ENCODE measurements at places on chromosomes 2 and 18. TPM values are rescaled to one million over a fixed set of nuclear protein-coding genes. Genes with fewer than 3 reads are reported as not detected.
A peak's percentile ranks its signal among the peaks of the same experiment; 100 is the strongest.

VWC2L gene
- not detected for total RNA-seq

CCBE1 gene
- total RNA-seq = not detected

PDCL3 gene
- 41.9 TPM for total RNA-seq

GRCh38 chr2:86062043-86062442 lies 43.6 kb downstream of the POLR1A start:
- no peak overlapping the region for H3K4me3 ChIP-seq
- no peak overlapping the region for H3K27ac ChIP-seq
- H3K27me3 ChIP-seq = no peaks in the 10 kb centered on the region
- H3K4me1 ChIP-seq = peaks cover 3% of the 10 kb centered on the region
- no peak for DNase-seq
- H3K36me3 ChIP-seq = peaks cover 65% of the 10 kb centered on the region

DNA sequence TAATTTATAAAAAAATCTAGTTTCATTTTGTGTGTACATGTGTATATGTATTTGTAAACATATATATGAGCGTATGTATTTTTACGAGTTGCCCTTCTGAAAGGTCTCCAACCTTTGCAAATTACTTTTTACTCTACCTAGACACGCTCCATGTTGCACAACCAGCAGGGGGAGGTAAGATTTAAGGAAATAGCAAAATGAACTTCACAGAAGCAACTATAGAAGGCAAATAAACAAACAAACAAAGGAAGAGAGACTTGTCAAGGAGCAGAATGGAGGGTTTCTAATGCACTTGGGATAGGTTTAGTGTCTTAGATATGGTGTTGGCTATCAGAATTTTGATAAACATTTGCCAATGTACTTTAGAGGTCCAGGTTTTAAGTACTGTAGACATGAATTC lies 820.5 kb upstream of the POU3F3 start:
- no peak overlapping the region for H3K27ac ChIP-seq
- H3K4me3 ChIP-seq = no peak overlapping the region
- no peaks in the 10 kb centered on the region for H3K36me3 ChIP-seq
- H3K4me1 ChIP-seq = no peaks in the 10 kb centered on the region

CENPA gene
- 38.0 TPM for total RNA-seq

GRCh38 chr2:38658613-38659012 lies 7.3 kb upstream of the GALM start:
- H3K27me3 ChIP-seq = no peaks in the 10 kb centered on the region
- H3K4me3 ChIP-seq = no peak overlapping the region
- no peak overlapping the region for H3K27ac ChIP-seq

DNA sequence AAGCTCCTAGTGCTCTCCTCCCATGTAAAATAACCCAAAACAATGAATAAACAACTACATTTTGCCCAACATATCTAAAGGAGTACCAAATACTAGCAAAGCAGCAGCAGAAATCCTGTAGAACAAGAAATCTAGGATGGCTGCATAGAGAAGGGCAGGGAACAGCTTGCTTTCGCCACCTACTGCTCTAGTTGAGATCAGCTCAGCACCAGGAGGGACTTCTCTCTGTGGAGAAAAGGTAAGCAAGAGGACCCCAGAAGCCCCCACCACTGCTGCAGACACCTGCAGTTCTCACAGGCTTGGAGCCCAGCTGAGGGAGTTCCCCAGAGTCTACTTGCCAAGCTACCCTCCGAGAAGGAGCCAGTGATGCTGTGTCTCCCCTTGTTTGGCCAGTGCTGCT lies 243.0 kb upstream of the CHST9 start:
- H3K27me3 ChIP-seq = no peaks in the 10 kb centered on the region
- no peaks in the 10 kb centered on the region for H3K36me3 ChIP-seq
- no peak overlapping the region for H3K27ac ChIP-seq
- H3K4me3 ChIP-seq = no peak overlapping the region
- H3K4me1 ChIP-seq = no peaks in the 10 kb centered on the region

WNT10A gene
- 5.4 TPM for total RNA-seq

GRCh38 chr2:52474091-52474490 lies 1293.5 kb upstream of the CHAC2 start:
- H3K4me1 ChIP-seq = no peaks in the 10 kb centered on the region
- H3K4me3 ChIP-seq = no peak overlapping the region
- DNase-seq = no peak
- H3K27ac ChIP-seq = no peak overlapping the region

- no peak overlapping the region for H3K4me3 ChIP-seq
- H3K4me1 ChIP-seq = no peaks in the 10 kb centered on the region
- no peak for DNase-seq
- no peak overlapping the region for H3K27ac ChIP-seq
- H3K27me3 ChIP-seq = peaks cover 18% of the 10 kb centered on the region
Observed at GRCh38 chr18:77811503-77811902, 561.9 kb downstream of the GALR1 start.

GRCh38 chr2:173989160-173989883 lies 24.1 kb upstream of the SP3 start:
- H3K36me3 ChIP-seq = no peaks in the 10 kb centered on the region
- H3K27me3 ChIP-seq = no peaks in the 10 kb centered on the region
- no peak for DNase-seq
- no peak overlapping the region for H3K27ac ChIP-seq

- DNase-seq = no peak
- no peak overlapping the region for H3K4me3 ChIP-seq
- H3K36me3 ChIP-seq = no peaks in the 10 kb centered on the region
- no peak overlapping the region for H3K27ac ChIP-seq
Observed at GRCh38 chr2:167492486-167492885, 604.2 kb downstream of the XIRP2 start.

- no peaks in the 10 kb centered on the region for H3K27me3 ChIP-seq
- H3K27ac ChIP-seq = no peak overlapping the region
- no peaks in the 10 kb centered on the region for H3K36me3 ChIP-seq
- DNase-seq = peak; percentile 34
- peaks cover 19% of the 10 kb centered on the region for H3K4me1 ChIP-seq
Observed at GRCh38 chr2:29056452-29056851, 17.9 kb downstream of the PCARE start.

DNA sequence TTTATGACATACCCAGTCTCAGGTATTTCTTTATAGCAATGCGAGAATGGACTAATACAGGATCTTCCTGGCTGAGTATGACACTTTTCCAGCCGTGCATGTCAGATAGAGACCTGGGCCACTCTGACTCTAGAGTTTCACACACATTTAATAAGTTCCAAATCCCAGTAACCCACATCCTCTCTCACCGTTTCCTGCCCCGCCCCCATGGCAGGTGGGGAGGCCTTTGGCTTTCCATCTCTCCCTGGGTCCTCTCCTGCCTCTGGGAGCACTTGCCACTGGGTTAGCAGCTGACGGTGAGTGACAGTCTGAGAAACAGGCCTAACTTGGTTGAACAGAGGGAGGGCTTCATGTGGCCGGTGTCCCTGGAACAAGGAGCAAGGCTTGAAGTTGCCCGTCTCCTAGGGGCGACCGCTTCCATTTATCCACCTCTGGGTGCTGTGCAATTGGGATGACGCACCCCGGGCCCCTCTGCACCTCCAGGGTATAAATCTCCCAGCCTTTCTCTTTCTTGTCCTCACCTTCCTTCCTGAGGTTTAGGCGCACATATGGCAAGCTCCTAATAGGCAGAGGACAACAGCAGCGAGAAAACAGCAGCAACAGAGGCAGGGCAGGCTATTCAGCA lies 152.7 kb upstream of the HDAC4 start:
- H3K4me3 ChIP-seq = no peak overlapping the region
- no peak overlapping the region for H3K27ac ChIP-seq
- peak; percentile 26 for DNase-seq
- no peaks in the 10 kb centered on the region for H3K36me3 ChIP-seq
- peaks cover 8% of the 10 kb centered on the region for H3K27me3 ChIP-seq
- H3K4me1 ChIP-seq = peaks cover 24% of the 10 kb centered on the region

GRCh38 chr2:240353944-240354343 lies 81.5 kb upstream of the GPC1 start:
- H3K36me3 ChIP-seq = no peaks in the 10 kb centered on the region
- no peaks in the 10 kb centered on the region for H3K4me1 ChIP-seq
- no peak for DNase-seq

SERPINB13 gene
- total RNA-seq = not detected

NR4A2 gene
- total RNA-seq = 19.1 TPM

- DNase-seq = no peak
- no peaks in the 10 kb centered on the region for H3K27me3 ChIP-seq
- H3K27ac ChIP-seq = no peak overlapping the region
- H3K4me1 ChIP-seq = no peaks in the 10 kb centered on the region
- H3K36me3 ChIP-seq = no peaks in the 10 kb centered on the region
- no peak overlapping the region for H3K4me3 ChIP-seq
Observed at GRCh38 chr2:205574001-205574400, 108.3 kb upstream of the NRP2 start.

DNA sequence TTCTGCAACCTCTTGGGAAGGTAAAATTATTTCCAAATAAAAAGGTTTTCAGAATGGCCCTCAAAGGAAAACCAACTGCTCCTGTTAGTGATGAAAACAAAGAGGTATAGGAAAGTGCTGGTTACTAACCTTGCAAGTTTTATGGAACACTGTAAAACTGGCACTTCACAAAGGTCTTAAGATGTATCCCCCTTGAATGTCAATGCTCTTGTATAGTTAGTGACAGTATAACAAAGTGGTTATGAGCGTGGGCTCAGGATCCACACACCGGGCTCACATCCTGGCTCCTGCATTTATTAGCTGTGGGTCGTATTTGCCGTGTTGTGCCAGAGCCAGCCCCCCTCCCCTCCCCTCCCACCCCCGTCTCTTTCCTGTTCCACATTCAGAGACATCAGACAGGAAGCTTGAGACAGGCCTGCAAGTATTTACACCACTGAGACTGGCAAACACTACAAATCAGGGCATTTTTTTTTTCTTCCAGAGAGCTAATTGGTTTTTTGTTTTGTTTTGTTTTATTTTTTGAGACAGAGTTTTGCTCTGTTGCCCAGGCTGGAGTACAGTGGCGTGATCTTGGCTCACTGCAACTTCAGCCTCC lies 9.2 kb upstream of the DNPEP start:
- DNase-seq = no peak
- H3K36me3 ChIP-seq = no peaks in the 10 kb centered on the region
- no peak overlapping the region for H3K27ac ChIP-seq
- no peak overlapping the region for H3K4me3 ChIP-seq

SCN1A gene
- not detected for total RNA-seq

CYP1B1 gene
- 6.3 TPM for total RNA-seq

SH2D6 gene
- total RNA-seq = 1.7 TPM

NT5DC4 gene
- total RNA-seq = not detected

HAAO gene
- total RNA-seq = 1.2 TPM

DNA sequence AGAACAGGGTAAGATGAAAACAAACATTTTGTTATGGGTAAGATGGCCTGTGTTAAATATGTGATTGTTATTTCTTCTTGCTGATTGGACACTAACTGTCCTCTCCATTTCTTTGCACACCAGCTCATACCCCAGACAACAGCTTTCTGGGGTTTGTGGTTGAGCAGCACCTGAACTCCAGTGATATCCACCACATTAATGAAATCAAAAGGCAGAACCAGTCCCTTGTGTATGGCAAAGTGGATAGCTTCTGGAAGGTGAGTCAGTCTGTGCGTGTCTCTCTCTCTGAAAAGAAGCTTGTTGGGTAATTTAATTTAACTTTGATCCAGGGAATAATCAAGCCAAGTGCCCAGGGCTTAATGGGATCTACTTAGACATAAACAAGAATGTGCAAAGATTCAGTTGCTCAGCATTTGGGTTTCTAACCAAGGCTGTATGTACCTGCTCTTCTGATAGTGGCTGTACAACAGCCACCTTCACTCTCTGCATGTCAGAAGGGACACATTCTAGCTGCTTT lies 108.3 kb downstream of the MGAT5 start:
- no peak overlapping the region for H3K27ac ChIP-seq
- peaks cover 10% of the 10 kb centered on the region for H3K36me3 ChIP-seq
- no peak overlapping the region for H3K4me3 ChIP-seq
- peaks cover 16% of the 10 kb centered on the region for H3K4me1 ChIP-seq
- no peaks in the 10 kb centered on the region for H3K27me3 ChIP-seq

NYAP2 gene
- not detected for total RNA-seq

ARHGAP28 gene
- not detected for total RNA-seq

DNA sequence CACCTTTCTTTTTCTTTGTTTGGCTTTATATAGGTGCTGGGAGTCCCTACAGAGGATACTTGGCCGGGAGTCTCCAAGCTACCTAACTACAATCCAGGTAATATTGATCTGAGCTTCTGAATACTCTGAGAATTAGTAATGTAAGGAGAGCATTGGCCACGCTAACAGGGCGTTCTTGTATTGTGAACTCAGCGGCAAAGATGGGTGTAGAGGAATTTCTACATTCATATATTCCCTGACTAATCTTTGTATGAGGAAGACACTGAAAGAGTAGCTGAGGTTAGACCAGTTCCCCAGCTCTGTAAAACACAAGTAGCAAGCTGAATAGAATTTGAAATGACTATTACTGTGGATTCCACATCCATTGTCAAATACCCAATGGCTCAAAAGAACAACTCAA lies 48.5 kb downstream of the CDK15 start:
- H3K4me1 ChIP-seq = peaks cover 12% of the 10 kb centered on the region
- H3K27me3 ChIP-seq = peaks cover 7% of the 10 kb centered on the region
- no peaks in the 10 kb centered on the region for H3K36me3 ChIP-seq
- no peak overlapping the region for H3K27ac ChIP-seq
- H3K4me3 ChIP-seq = no peak overlapping the region
- DNase-seq = no peak

D2HGDH gene
- 18.2 TPM for total RNA-seq

- H3K4me3 ChIP-seq = no peak overlapping the region
- H3K27me3 ChIP-seq = no peaks in the 10 kb centered on the region
- H3K4me1 ChIP-seq = peaks cover 44% of the 10 kb centered on the region
- peak overlapping the region; percentile 79 for H3K27ac ChIP-seq
- DNase-seq = no peak
Observed at GRCh38 chr2:177229442-177230242, 17.0 kb downstream of the HNRNPA3 start.

DNA sequence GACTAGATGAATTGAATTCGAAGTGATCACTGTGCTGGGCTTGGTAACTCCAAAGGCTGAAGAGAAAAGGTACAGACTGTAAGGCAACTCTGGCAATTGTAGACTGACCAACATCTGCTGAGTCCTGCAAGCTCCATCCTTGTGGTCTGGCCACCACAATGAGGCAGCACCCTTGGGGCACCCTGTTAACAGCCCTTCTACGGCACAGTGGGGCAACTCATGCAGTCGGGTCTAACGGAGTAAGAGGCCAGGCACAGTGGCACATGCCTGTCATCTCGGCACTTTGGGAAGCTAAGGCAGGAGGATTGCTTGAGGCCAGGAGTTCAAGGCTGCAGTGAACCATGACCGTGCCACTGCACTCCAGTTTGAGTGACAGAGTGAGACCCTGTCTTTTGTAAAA lies 126.8 kb downstream of the ZAP70 start:
- no peaks in the 10 kb centered on the region for H3K27me3 ChIP-seq
- H3K36me3 ChIP-seq = peaks cover 27% of the 10 kb centered on the region
- no peak overlapping the region for H3K4me3 ChIP-seq

MTHFD2 gene
- total RNA-seq = 411 TPM

- H3K4me3 ChIP-seq = no peak overlapping the region
- H3K27ac ChIP-seq = no peak overlapping the region
- DNase-seq = no peak
- H3K36me3 ChIP-seq = no peaks in the 10 kb centered on the region
- no peaks in the 10 kb centered on the region for H3K27me3 ChIP-seq
- no peaks in the 10 kb centered on the region for H3K4me1 ChIP-seq
Observed at GRCh38 chr2:121710470-121711170, 26.1 kb downstream of the NIFK start.

OLA1 gene
- total RNA-seq = 157 TPM

- no peaks in the 10 kb centered on the region for H3K27me3 ChIP-seq
- no peak overlapping the region for H3K27ac ChIP-seq
- no peak overlapping the region for H3K4me3 ChIP-seq
- peak; percentile 56 for DNase-seq
Observed at GRCh38 chr18:3610813-3611212, 160.8 kb downstream of the TGIF1 start.
